ENCODE measurements at places on chromosomes 1 and 21.

DNA sequence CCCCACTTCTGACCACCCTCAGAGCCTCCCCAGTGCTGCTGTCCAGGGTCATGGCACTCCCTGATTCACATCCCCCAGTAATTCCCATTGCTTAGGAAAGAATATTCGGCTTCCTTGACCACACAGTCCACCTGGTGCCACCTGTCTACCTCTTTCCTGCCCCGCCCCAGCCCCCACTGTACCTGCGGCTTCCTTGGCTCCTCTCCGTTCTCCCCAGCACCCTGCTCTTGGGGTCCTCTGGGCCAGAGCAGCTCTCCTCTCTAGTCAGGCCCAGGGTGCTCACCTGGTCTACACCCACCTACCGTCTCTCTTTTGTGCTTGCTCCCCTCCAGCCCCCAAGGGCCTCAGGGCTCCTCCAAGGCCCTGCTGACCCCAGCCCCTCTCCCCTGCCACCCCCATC lies 142.6 kb downstream of the PEX14 start:
- no peak for DNase-seq

DNA sequence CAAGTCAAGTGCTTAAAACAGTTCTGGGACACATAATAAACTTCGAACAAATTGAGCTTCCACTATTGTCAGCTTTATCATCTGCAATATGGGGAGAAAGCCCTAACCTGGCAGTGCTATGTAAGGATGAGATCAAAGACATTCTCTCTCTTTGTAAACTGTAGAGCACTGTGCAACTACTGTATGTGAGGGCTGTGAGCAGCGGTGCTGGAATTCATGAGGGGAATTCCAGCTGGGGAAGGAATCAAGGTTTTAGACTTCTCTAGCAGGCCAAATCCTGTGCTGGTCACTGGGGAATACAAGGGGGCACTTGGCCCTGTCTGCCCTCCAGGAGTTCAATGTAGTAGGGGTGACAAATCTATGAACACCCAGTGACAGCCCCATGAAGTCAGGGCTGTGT lies 9.3 kb downstream of the FAM151A start:
- DNase-seq: peak; percentile 17

DNA sequence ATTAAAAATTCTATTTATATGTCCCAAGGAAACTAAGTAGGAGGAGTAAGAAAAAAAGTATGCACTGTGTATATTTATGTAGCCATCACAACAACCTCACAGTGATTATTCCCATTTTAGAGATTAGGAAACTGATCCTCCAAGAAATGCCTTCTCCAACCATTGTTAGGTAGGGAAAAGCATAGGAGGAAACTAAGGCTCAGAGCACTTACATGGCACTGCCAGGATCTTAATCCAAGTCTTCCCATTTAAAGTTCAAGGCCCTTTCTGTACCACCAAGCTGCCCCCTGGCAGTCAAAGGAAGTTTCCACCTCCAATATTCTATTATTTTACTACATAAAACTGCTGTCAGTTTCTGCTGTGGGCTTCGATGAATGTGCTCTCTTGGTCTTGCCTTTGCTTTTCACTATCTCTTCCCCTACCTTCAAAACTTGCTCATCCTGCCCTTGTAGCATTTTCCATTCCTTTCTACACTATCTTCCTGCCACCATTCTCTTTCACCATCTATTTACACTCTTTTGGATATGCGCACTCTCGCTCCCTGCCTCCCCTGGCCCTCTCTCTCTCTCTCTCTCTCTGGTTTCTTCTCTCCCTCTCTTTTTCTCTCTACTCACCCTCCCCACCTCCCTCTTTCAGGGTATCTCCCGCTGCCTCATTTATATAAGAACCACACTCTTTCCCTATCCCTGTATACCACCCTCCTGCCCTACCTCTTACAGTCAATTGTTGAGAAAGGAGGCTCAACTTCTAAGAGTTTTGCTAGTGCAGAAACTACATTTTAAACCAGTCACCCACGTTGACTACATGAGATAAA lies 34.0 kb downstream of the PUM1 start:
- no peak for DNase-seq

DNA sequence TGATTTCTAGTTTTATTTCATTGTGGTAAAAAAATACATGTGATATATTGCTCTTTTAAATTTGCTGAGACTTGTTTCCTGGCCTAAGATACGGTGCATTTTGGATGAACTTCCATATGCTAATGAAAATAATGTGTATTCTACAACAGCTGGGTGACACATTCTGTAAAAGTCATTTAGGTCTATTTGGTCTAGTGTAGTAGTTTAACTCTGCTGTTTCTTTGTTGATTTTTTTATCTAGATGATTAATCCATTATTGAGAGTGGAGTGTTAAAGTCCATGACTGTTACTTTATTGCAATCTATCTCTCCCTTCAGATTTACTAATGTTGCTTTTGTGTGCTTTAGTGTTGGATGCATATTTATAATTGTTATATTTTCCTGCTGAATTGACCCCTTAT lies 161.4 kb downstream of the VAV3 start:
- no peak for DNase-seq

DNA sequence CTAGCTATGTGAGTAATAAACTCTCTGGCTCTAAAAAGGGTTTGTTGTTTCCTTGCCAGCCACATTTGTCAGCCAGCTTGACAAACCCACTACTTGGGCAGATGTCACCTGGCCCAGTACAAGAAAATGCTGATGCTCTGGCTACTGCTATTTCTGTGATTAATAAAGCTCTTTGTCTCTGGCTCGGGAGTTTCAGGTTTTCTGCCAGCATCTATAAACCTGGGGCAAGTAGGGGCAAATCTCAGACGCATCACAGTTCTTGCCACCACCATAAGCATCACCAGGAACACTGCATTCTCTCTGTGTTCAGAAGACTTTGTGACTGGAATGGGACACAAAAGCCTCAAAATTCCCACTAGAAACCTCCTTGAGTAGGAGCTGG lies 2.5 kb downstream of the ITLN2 start:
- DNase-seq: no peak

GRCh38 chr1:224623310-224623714 lies 7.2 kb downstream of the CNIH3 start:
- peak; percentile 26 for DNase-seq
